Breast epithelium (tissue), 4 donors: ENCODE measurements at places on chromosomes 3 and 15. TPM values are rescaled to one million over a fixed set of nuclear protein-coding genes. Genes with fewer than 3 reads are reported as not detected.

Gene KCNAB1
- 8.3 TPM for total RNA-seq

Gene TMEM158
- total RNA-seq: 1.0 TPM

Gene AP3B2
- total RNA-seq: 5.3 TPM

Gene REC114
- total RNA-seq: not detected

- no peak for DNase-seq
- H3K36me3 ChIP-seq: no peaks in the 10 kb centered on the region
- no peak overlapping the region for H3K4me3 ChIP-seq
- H3K27me3 ChIP-seq: no peaks in the 10 kb centered on the region
- H3K27ac ChIP-seq: no peak overlapping the region
Measured at GRCh38 chr3:186625600-186626042, 12.8 kb downstream of the AHSG start.

DNA sequence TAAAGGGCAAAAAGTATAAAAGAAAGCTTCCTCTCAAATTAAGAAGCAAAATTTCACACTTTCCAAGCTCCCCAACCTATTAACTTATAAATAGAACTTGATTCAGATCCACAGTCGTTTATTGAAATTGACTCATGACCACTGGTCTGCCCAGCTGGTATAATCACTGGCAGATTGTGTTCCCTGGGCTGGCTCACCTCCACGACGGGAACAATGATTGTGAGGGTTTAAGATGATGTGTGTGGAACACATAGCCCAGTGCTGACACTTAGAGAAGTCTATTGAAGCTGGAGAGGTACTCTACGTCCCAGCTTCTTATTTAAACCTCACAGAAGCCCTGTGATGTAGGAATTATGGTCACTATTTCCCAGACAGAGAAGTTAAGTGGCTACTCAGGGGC, 90.4 kb downstream of the MB21D2 start:
- H3K4me1 ChIP-seq: peaks cover 12% of the 10 kb centered on the region
- no peak for DNase-seq
- H3K36me3 ChIP-seq: no peaks in the 10 kb centered on the region
- H3K27me3 ChIP-seq: no peaks in the 10 kb centered on the region

- no peak overlapping the region for H3K4me3 ChIP-seq
- no peak for DNase-seq
- H3K36me3 ChIP-seq: no peaks in the 10 kb centered on the region
- no peaks in the 10 kb centered on the region for H3K4me1 ChIP-seq
Measured at GRCh38 chr3:125160606-125161371, 51.8 kb downstream of the SLC12A8 start.

- no peaks in the 10 kb centered on the region for H3K4me1 ChIP-seq
- DNase-seq: no peak
- H3K27ac ChIP-seq: no peak overlapping the region
- H3K4me3 ChIP-seq: no peak overlapping the region
- H3K36me3 ChIP-seq: no peaks in the 10 kb centered on the region
Measured at GRCh38 chr3:107367353-107367752, 9.9 kb upstream of the CCDC54 start.

GRCh38 chr15:45212493-45212892, 24.7 kb upstream of the SHF start:
- no peaks in the 10 kb centered on the region for H3K36me3 ChIP-seq
- H3K4me3 ChIP-seq: no peak overlapping the region
- DNase-seq: no peak
- H3K27me3 ChIP-seq: no peaks in the 10 kb centered on the region

GRCh38 chr15:84929795-84930603, 45.5 kb downstream of the SLC28A1 start:
- no peaks in the 10 kb centered on the region for H3K36me3 ChIP-seq
- no peaks in the 10 kb centered on the region for H3K4me1 ChIP-seq
- H3K4me3 ChIP-seq: no peak overlapping the region
- H3K27ac ChIP-seq: peak overlapping the region; percentile 22

GRCh38 chr15:74808840-74809229, 3.8 kb upstream of the LMAN1L start:
- no peak overlapping the region for H3K27ac ChIP-seq
- no peaks in the 10 kb centered on the region for H3K27me3 ChIP-seq
- no peak for DNase-seq
